ENCODE measurements at places on chromosomes 11 and 22. TPM values are rescaled to one million over a fixed set of nuclear protein-coding genes. Genes with fewer than 3 reads are reported as not detected.

Gene KCTD14
- total RNA-seq: 13.9 TPM

Gene FBLN1
- 66.6 TPM for total RNA-seq

Gene P2RY2
- 0.38 TPM for total RNA-seq

Gene PRCP
- total RNA-seq: 16.8 TPM

Gene DERL3
- 26.5 TPM for total RNA-seq

Gene MOV10L1
- total RNA-seq: 0.28 TPM

Gene CCDC134
- 5.6 TPM for total RNA-seq
